MCF 10A (cell line): ENCODE measurements at places on chromosomes 11 and 22.

DNA sequence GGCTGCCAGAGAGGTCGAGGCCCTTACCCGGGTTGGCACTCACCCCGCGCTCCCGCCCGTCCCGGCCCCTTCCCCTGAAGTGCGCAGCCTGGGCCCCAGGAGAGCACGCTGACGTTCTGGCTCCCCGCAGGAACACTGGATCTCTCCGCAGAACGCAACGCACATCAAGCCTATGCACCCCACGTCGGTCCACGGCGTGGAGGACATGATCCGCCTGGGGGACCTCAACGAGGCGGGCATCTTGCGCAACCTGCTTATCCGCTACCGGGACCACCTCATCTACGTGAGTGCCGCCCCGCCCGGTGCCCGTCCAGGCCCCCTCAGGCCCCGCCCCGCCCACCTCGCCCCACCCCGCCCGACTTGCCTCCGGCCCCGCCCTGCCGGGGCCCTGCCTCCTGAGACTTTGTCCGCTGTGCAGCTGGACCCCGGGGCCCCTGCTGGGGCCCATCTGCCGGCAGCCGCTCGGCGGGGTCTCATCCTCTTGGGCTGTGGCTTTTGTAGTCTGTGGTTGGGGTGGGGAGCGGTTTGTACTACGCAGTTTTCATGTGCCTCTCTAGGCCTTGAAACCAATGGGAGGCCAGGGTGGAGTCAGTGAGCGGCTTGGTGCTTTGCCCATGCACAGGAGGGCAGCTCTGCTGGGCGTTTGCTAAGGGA, 19.7 kb downstream of the MYO7A start:
- no peak for DNase-seq

DNA sequence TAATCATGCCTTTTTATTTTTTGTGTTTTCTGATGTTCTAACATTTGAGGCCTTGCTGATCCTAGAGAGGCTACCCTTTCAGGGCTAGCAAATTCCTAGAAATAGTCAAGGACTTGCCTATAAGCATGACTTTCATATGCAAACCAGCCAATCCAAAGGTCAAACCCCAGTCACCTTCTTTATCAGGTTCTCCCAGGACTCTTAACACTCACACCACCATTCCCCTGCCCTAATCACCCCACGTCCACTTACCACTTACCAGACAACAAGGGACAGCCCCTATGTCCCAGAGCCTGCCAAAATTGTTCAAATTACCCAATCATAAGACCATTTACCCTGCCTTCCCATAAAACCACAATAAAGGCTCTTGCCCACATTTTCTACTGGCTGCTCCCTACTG, 1339.8 kb downstream of the LRRC4C start:
- no peak for DNase-seq

DNA sequence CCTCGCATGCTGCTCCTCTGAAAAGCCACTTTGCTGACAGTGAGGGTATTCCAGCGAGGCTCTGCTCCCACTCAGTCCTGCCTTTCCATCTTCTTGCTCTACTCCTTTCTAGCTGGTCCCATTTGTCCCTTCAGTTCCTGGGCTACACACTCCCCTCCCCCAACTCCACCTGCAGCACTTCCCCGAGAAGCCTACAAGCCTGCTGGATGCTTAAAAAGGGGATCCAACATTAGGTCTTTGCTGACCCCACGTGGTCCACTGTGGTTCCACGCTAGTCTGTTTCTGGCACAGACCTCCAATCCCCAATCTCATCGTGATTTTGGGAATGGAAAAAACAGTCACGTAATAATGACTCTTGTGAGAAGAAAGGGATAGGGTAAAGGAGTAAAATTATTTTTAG, 121.6 kb upstream of the SNX19 start:
- DNase-seq, result no peak

DNA sequence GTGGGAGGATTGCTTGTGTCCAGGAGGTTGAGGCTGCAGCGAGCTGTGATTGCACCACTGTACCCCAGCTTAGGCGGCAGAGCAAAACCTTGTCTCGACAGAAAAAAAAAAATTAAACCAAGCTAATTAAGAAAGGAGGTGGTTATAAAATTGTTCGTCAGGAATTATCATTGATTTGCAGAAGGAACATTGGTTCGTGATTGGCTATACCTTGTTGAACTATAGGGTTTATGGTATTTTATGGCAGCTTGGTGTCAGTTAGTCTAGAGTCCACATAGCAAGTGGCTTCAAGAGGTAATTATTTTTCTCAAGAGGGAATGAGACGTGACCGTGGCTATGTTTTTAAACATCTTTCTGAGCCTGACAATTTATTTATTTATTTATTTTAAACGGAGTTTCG, 11.5 kb upstream of the TMEM216 start:
- DNase-seq, result no peak

GRCh38 chr11:118628031-118628430, 20.6 kb downstream of the PHLDB1 start:
- no peak for DNase-seq

DNA sequence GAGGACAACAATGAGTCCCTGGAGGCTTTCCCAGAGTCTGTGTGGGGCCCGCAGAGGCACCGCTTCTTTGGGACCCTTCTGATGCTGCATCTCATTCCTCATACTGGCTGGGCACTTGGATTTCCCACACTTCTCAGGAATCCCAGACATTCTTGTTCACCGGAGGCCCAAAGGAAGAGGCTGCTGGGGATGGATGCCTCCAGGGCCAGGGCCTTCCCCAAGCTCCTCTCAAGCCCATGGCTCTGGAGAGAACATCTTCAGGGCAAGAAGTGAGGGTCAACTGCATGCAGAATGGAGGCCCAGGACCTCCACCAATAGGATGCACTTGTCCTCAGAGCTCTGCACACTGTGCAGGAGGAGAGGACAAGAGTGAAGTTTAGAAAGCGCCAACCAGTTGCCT, 34.6 kb downstream of the DKK3 start:
- no peak for DNase-seq

- no peak for DNase-seq
These were observed 36.0 kb downstream of the COMMD9 start for GRCh38 chr11:36253238-36253637.

DNA sequence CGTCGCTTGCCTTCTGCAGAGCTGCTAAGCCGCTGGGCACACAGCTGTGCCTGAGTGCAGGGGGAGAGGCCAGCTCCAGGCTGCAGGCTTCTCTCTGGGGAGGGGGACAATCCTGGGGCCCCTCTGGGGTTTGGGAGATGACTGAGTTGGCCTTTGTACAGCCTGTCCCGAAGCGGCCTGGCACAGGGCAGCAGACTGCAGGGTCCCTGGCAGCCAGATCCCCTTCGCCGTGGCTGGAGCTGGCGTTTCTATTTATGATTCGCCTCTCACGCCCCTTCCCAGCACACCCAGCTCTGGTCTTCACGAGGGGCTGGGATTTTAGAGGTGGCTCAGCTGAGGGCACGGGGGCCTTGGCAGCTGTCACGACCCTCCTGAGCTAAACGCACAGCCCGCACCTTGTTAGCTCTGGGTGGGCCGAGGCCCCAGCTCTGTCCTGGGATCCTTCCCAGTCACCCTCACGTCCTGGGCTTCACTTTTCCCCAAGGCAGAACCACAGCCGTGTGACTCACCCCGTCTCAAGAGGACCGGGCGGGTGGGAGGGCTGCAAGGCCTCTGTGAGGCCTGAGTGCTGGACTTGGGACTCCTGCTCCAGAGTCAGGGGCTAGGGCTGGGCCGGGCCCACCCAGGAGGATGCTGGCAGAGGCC, 18.4 kb downstream of the OSBPL5 start:
- DNase-seq, result no peak

DNA sequence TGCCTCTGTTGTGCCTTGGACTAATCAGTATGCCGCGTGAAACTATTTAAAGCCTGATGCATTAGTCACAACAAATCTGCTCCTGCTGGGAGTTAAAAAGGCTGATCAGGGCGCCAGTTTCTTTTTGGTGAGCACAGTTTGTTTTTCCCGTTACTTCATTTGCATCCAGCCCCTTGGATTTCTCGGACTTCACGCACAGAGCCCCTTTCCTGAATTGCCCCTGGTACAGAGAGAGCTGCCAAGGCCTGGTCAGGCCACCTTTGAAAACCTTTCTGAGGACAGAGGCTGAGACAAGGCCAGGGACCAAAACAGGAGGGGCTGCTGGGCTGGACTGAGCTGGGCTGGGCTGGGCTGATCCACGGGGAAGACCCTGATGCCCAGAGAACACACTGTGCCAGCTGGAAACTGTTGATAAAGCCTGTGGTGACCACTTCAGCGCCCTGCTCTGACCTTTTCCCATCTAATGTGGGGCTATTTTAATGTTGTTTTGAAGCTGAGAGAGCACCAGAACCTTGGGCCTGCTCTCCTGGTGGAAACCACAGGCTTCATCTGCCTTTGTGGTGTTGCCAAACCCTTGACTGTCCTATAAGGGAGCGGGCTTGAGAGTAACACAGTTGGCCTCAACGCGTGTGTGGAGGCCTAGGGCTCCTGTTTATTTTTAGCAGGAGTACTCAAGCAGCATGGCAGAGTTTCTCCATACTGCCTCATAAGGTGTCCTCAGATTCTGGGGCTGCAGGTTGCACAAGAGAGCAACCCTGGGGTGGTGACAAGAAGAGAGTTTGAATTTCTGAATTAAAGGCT, 44.2 kb downstream of the NAV2 start:
- no peak for DNase-seq

GRCh38 chr11:86015699-86016098, 53.2 kb downstream of the PICALM start:
- DNase-seq, result no peak

- no peak for DNase-seq
These were observed 77.6 kb downstream of the MED15 start for GRCh38 chr22:20584872-20585638.

DNA sequence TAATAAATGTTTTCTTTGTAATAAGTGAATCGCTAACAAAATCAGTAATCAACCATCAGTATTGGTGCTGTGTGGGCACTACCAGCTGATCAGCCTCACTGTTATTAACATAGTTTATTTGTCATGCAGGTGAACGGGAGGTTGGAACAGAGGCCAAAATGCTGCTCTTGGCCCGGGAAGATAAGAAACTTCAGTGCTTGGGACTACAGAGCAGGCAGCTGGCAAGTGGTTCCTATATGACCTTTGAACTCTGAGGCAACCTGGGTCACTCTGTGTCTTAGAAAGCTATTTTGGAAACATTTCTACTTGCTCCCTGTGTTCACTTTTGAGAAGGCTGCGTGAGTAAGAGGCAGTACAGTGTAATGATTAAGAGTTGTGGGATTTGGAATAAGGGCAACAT, 36.5 kb upstream of the DNAJB13 start:
- no peak for DNase-seq
